Activated T-helper 1 cell treated with Interleukin-2 at 50 U/mL for 16 hours (primary cell): ENCODE measurements at places on chromosomes 7 and 10.

GRCh38 chr7:30671793-30672465 lies 10.3 kb downstream of the CRHR2 start:
- no peak for DNase-seq

DNA sequence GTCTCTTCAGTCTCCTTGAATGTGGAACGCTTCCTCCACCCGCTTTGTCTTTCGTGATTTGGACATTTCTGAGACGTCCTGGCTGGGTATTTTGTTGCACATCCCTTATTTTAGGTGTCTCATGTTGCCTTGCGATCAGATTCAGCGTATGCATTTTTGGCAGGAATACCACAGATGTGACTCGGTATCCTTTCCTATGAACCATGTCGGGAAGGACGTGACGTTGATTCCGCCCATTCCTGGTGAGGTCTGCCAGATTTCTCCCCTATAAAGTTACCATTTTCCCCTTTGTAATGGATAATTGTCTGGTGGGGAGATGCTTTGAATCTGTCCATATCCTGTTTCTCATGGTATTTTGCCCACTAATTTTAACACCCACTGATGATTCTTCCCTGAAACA lies 49.6 kb downstream of the RBM17 start:
- no peak for DNase-seq

GRCh38 chr10:128476845-128477244 lies 350.6 kb upstream of the MKI67 start:
- DNase-seq: no peak

- no peak for DNase-seq
Measured at GRCh38 chr7:121504482-121504881, 108.4 kb upstream of the FAM3C start.

DNA sequence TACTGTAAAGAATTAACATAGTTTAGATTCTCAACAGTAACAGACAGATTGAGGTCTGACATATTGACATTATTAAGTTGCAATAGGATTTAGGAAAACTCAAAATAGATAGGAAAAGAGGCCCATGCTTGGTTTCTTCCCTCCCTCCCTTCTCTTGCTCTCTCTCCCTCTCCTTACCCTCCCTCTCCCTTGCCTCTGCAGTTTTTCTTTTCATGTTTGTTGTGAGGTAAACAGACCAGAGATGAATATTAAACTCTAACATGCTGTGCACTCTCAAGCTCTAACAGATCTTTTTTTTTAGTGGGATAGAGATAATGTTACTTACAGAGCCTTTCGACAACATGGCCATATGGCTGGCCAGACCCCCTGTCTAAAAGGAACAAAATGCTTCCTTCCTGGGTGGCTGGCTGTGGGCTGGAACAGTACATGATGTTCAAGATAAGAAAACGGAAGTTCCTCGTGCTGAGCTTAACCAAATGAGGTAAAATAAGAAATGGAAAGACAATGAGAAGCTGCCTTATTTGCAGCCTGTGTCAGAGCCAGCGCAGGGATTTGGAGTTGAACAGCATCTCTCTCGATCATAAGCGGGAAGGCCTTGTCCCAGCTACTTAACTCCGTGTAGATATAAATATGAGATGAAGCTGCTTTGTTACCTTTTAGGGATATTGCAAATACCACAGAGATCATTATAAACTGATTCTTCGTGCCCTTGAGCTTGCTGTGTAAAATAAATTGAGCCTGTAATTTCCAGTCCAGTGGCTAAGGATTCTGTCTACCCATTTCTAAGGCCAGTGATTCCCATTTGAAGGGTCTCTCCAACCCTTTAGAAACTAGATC lies 391.9 kb upstream of the NPVF start:
- no peak for DNase-seq

DNA sequence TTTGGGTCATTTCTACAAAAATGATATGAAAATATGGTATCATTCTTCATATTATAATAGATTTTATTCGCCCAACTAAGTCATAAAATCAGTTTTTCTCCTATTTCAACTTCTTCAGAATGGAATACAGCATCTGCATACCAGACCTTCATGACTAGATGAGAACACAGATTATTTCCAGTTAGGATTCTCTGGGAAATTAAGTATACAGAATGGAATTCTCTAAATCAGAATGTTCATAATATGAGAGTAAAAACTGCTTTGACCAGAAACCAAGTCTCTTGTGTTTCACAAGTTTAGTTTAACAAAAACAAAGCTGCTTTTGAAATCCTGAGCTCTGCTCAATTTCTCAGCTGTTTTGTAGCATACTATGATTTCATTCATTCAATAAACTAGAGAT lies 160.3 kb upstream of the SEMA3A start:
- DNase-seq: no peak

GRCh38 chr7:92020636-92021035 lies 80.0 kb downstream of the AKAP9 start:
- no peak for DNase-seq
